Stomach (tissue), 19 donors: ENCODE measurements at places on chromosomes 7 and 10. TPM values are rescaled to one million over a fixed set of nuclear protein-coding genes. Genes with fewer than 3 reads are reported as not detected.

The SPDYE8 gene
- not detected for polyA plus RNA-seq

The WNT8B gene
- not detected for polyA plus RNA-seq

The SRRM3 gene
- 5.5 TPM for polyA plus RNA-seq

The PANK1 gene
- polyA plus RNA-seq = 3.1 TPM

The NODAL gene
- not detected for polyA plus RNA-seq

The TRIM73 gene
- polyA plus RNA-seq = 6.7 TPM

The DDC gene
- 4.7 TPM for polyA plus RNA-seq

The CLDN4 gene
- polyA plus RNA-seq = 51.2 TPM

The FKBP6 gene
- 0.10 TPM for polyA plus RNA-seq

The POM121L12 gene
- not detected for polyA plus RNA-seq

The CYP26A1 gene
- polyA plus RNA-seq = 0.15 TPM

The ITPRID1 gene
- polyA plus RNA-seq = 0.37 TPM

The THSD7A gene
- polyA plus RNA-seq = 0.28 TPM

The CALML5 gene
- 16.2 TPM for polyA plus RNA-seq

The CALY gene
- polyA plus RNA-seq = not detected

The ADK gene
- polyA plus RNA-seq = 16.7 TPM

The SPDYE6 gene
- not detected for polyA plus RNA-seq

The LRRC72 gene
- polyA plus RNA-seq = not detected

The ACTL6B gene
- polyA plus RNA-seq = 1.4 TPM

The SAMD9L gene
- polyA plus RNA-seq = 5.7 TPM

The PLAU gene
- polyA plus RNA-seq = 9.9 TPM

The PRSS2 gene
- polyA plus RNA-seq = 69.4 TPM

The C10orf143 gene
- polyA plus RNA-seq = 7.6 TPM

The SLC26A5 gene
- 0.25 TPM for polyA plus RNA-seq

The C10orf105 gene
- polyA plus RNA-seq = not detected

The CPA2 gene
- polyA plus RNA-seq = 54.9 TPM

The KIAA1549 gene
- 0.56 TPM for polyA plus RNA-seq

The ELAPOR2 gene
- 3.7 TPM for polyA plus RNA-seq

The UBTD1 gene
- 14.8 TPM for polyA plus RNA-seq

The TMEM26 gene
- polyA plus RNA-seq = 0.03 TPM

The CALML3 gene
- not detected for polyA plus RNA-seq

The EMX2 gene
- polyA plus RNA-seq = not detected

The ZNF438 gene
- polyA plus RNA-seq = 6.7 TPM

The APBB1IP gene
- polyA plus RNA-seq = 3.7 TPM

The DIP2C gene
- 4.0 TPM for polyA plus RNA-seq

The BCL7B gene
- 39.1 TPM for polyA plus RNA-seq

The ADAM22 gene
- polyA plus RNA-seq = 0.15 TPM

The TRPV5 gene
- not detected for polyA plus RNA-seq

The MYO1G gene
- 3.2 TPM for polyA plus RNA-seq

The HOXA4 gene
- 4.4 TPM for polyA plus RNA-seq

The GRM3 gene
- polyA plus RNA-seq = not detected

The CABCOCO1 gene
- 0.37 TPM for polyA plus RNA-seq

The TUBAL3 gene
- polyA plus RNA-seq = 0.13 TPM

The MMP21 gene
- not detected for polyA plus RNA-seq

The RSPH10B2 gene
- polyA plus RNA-seq = not detected

The YKT6 gene
- 35.3 TPM for polyA plus RNA-seq

The SHH gene
- polyA plus RNA-seq = 3.5 TPM

The PON1 gene
- polyA plus RNA-seq = not detected
